ENCODE measurements at places on chromosomes 16 and 17. TPM values are rescaled to one million over a fixed set of nuclear protein-coding genes. Genes with fewer than 3 reads are reported as not detected.

TBX21 gene
- 1.4 TPM for total RNA-seq

SARM1 gene
- 9.4 TPM for total RNA-seq

DNA sequence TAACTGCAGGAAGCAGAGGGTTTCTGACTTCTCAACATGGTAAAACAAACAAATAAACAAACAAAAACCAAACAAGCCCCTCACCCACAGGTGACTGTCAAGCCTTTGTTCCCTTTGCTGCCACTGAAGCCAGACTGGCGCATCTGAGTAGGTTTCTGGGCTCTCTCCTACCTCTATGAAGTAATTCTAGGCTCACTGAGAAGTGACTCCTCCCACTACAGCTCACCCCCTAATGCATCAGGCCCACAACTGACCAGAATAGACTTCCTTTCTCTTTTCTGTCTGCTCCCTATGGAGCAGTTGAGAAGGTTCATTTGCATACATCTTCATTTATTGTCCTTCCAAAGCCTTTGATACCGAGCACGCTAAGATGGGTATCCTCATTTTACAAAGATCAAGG, 77.0 kb upstream of the CCL2 start:
- no peak for DNase-seq

- DNase-seq, result no peak
Observed at GRCh38 chr17:78717431-78717980, 64.6 kb downstream of the CYTH1 start.

GRCh38 chr16:22255335-22255734, 41.9 kb upstream of the POLR3E start:
- DNase-seq, result no peak

DNA sequence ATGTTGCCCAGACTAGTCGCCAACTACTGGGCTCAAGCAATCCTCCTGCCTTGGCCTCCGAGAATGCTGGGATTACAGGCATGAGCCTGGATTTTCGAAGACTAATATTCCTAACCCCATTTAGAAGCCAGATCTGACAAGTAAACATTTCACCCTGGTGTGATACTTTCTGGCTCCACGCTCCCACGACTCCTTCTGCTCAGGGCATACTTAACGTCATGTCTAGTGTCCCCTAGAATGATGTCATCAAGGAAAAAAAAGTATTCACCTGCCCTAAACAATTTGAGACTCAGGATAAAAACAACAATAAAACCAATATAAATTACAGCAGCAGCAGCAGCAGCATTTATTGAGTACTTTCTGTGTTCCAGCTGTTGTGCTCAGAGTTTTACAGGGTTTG, 13.2 kb downstream of the ITGB3 start:
- DNase-seq, result no peak

DNA sequence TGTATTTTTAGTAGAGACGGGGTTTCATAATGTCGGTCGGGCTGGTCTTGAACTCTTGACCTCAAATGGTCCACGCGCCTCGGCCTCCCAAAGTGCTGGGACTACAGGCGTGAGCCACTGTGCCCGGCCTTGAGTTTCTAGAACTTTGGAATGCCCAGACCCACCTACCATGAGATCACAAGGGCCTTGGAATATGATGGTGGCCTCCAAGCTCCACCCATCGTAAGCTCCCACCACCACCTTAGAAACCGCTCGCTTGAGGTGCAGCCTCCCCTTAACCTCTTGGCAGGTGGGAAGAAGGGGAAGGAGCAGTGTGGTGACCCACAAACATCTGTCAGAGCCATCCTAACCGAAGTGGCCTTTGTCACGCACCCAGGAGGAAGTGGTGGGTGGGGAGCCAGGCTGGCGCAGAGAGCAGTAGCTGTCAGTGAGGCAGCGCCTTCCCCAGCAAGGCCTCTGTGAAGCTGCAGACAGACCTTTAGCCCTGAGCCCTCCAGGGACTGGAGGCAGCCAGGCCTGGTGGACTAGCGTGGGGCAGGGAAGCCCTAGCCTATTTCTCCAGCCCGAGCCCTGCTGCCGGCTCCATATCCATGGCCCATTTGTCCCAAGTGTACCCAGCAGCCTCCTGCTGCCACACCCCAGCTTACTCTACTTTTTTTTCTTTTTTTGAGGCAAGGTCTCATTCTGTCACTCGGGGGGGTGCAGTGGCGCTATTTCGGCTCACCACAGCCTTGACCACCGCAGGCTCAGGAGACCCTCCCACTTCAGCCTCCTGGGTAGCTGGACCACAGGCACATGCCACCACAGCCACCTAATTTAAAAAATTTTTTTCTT, 13.1 kb upstream of the SEPHS2 start:
- no peak for DNase-seq
